ENCODE measurements at places on chromosomes 6 and 20.

DNA sequence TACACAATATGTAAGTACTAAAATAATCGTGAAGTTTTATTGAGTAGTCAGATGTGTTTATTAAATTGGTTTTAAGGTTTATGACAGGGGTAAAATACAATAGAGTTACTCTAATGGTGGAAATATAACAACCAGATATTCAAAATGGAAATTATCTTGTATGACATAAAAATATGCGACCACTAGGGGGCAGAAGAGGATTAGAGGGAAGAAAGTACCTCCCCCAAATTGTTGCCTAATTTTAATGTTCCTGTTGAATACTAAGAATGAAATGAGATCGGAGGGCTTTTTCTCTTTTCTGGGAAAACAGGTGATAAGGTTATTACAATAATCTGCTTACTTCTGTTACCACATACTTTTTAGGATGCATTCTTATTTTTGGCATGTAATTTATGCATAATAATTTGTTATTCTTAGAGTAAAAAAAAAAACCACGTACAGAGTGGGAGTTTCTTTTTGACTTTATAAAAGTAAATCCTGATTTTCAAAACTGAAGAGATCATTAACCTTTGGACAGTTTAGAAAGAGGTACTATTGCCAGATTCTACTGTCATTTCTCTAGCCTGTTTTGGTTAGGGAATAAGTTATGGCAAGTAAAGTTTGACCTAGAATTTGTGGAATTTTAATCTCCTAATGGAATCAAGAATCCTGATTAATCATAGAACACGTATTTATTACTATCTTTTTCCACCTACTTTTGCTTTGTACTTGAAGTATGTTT lies 159.2 kb downstream of the CD109 start:
- peak; percentile 1 for DNase-seq

GRCh38 chr6:13435477-13436246 lies 51.7 kb downstream of the GFOD1 start:
- no peak for DNase-seq

- no peak for DNase-seq
Observed at GRCh38 chr6:42462474-42462972, 10.8 kb upstream of the TRERF1 start.

DNA sequence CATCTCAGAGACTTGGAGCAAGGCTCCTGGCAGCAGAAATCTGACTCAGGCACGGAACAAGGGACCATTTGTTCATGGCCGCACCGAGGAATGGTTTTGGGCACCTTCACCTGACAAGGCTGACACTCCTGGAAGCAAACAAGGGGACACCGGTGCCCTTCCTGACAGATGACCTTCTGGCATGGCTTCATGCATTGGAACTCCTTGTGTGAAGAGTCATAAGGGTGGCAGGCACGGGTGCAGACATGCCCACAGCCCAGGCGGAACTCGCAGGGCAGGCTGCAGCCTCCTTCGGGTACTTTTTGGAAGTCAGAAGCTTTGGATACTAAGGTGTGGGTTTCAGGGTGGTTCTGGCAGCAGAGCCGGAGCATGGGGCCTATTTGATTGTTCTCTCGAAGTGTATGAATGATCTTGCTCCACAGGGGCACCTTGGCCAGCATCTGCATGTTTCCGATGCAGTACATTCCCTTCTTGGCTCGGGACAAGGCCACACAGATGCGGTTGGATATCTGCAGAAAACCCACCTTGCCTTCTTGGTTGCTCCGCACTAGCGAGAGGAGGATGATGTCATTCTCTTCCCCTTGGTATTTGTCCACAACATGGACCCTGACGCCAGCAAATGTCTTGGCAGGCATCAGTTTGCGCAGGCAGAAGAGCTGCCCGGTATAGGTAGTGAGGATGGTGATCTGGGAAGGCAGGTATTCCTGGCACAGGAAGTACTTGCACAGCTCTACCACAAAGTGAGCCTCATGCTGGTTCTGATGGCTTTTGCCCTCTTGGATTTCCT lies 28.8 kb downstream of the ZNFX1 start:
- DNase-seq = no peak

GRCh38 chr6:30881392-30882203 lies 2.7 kb upstream of the DDR1 start:
- DNase-seq = no peak

DNA sequence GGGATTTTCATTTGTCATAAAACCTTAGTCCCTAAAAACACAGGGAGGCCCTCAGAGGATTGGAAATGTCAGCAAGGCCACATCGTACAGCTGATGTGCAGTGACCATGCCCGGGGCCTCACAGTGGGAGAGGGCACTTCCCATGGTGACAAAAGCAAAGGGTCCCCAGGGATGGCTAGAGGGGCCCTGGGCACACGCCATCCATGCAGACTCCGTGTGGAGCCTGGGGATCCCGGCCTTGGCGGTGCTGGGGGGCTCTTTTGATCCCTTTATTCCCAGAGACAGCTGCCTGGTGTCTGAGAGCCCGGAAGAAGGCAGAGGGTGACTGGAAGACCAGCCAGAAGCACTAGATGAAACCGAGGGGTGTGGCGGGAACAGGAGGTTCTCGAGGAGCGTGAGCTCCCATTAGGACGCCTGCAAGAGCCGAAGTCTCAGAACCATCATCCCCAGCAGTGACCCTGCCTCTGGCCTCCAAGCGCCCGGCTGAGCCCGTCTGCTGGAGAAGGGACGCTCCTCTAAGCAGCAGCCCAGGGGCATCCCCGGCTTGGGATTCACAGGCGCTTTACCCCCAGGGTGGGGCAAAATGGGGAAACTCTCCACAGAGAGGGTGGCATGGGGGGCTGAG lies 49.1 kb upstream of the FRMD1 start:
- DNase-seq = no peak

GRCh38 chr6:149026530-149026942 lies 279.7 kb downstream of the UST start:
- DNase-seq = peak; percentile 27

- DNase-seq = no peak
Observed at GRCh38 chr6:101392586-101393230, 800 bp upstream of the GRIK2 start.

DNA sequence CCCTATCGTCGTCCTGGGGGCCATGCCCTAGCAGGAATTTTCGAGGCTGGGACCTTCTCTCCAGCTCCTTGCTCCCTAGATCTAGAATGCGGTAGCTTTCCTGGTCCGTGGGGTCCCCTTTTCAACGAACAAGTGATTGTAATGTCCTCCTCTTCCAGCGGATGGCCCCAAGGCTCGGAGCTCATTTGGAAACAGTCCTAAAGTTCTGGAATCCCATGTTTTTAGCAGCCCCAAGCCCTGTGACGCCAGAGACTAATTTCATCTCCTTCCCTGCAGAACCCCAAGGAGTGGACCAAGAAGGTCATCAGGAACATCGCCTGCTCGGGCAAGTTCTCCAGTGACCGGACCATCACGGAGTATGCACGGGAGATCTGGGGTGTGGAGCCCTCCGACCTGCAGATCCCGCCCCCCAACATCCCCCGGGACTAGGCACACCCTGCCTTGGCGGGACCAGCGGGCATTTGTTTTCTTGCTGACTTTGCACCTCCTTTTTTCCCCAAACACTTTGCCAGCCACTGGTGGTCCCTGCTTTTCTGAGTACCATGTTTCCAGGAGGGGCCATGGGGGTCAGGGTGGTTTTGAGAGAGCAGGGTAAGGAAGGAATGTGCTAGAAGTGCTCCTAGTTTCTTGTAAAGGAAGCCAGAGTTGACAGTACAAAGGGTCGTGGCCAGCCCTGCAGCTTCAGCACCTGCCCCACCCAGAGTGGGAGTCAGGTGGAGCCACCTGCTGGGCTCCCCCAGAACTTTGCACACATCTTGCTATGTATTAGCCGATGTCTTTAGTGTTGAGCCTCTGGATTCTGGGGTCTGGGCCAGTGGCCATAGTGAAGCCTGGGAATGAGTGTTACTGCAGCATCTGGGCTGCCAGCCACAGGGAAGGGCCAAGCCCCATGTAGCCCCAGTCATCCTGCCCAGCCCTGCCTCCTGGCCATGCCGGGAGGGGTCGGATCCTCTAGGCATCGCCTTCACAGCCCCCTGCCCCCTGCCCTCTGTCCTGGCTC lies 48.5 kb downstream of the PYGB start:
- DNase-seq = peak; percentile 10

All from stimulated activated CD4-positive, alpha-beta T cell treated with anti-CD3 and anti-CD28 coated beads, TNF-alpha, amount 100 ng/mL, for 48 hours (primary cell).